Fibroblast of upper back skin (primary cell): ENCODE measurements at places on chromosomes 12 and 14.
A peak's percentile ranks its signal among the peaks of the same experiment; 100 is the strongest.

- DNase-seq = peak; percentile 91
Measured at GRCh38 chr14:39247256-39247655, 13.5 kb downstream of the MIA2 start.

GRCh38 chr14:53338192-53338591, 185.1 kb upstream of the DDHD1 start:
- DNase-seq = peak; percentile 37

DNA sequence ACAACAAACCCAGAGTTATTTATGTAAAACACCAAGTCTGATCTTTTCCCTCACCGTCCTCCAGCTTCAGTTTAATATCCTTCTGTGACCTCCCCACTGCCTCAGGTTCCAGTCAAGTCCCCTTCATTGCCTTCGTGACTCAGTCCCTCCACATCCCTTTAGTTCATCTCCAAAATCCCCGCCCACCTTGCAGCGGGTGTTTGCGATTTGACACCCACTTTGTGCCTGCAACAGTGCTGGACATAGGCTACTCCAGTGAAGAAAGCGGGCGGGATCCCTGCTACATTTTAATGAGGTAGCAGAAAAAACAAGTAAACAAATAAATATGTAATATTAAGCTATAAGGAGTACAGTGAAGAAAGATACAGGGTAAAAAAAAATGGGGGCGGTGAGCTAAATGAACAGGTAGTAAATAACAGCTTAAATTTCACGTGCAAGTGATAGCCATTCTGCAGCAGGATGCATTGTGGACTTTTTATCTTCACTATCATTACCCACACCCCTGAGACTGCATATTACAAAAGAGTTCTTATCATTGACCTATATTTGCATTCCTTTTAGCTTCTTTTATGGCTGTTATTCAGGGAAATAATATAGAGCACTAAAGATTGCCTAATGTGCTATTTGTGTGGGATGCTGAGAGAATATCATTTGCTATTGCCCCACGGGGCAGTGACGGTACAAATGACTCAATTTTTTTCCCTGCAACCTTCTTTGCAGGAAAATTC, 222.8 kb upstream of the NUDT4 start:
- no peak for DNase-seq

- no peak for DNase-seq
Measured at GRCh38 chr12:99386907-99387306, 260.6 kb upstream of the GARIN6 start.

DNA sequence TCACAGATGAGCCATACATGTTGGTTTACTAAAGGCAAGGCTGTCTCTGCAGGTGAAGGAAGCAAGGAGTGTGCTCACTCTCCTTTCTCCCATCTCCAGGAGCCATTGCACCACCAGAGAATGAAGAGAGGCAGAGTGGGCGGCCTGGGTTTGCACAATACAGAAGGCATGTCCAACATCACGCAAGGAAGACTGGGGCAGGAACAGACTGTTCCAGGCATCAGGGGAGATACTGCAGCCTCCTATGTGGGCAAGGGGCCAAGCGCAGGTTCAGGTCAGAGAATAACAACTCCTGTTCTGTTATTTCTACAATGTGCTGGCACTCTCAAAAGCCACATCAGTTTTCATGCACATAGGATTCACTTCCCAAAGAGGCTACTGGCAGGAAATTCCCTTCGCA, 1.7 kb upstream of the TMEM229B start:
- DNase-seq = no peak

DNA sequence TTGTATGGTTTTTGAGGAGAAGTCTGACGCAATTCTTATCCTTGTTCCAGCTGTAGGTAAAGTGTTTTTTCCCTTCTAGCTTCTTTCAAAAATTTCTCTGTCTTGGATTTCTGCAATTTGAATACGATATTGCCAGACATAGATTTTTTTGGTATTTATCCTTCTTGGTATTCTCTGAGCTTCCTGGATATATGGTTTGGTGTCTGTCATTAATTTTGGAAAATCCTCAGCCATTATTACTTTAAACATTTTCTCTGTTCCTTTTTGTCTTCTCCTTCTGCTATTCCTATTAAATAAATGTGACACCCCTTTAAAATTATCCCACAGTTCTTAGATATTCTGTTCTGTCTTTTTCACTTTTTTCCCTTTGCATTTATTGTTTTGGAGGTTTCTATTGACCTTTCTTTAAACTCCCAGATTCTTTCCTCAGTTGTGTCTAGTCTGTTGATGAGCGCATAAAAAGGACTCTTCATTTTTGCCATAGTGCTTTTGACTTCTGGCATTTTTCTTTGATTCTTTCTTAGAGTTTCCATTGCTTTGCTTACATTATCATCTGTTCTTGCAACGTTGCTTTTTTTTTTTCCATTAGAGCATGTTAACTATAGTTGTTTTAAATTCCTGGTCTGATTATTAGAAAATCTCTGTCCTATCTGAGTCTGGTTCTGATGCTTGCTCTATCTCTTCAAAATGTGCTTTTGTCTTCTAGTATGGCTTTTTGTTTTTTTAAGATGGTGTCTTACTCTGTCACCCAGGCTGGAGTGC, 129.1 kb downstream of the MSRB3 start:
- no peak for DNase-seq

- DNase-seq = no peak
Measured at GRCh38 chr14:67056684-67057083, 132.6 kb upstream of the GARIN2 start.
